ENCODE measurements at places on chromosomes 7 and 10.

DNA sequence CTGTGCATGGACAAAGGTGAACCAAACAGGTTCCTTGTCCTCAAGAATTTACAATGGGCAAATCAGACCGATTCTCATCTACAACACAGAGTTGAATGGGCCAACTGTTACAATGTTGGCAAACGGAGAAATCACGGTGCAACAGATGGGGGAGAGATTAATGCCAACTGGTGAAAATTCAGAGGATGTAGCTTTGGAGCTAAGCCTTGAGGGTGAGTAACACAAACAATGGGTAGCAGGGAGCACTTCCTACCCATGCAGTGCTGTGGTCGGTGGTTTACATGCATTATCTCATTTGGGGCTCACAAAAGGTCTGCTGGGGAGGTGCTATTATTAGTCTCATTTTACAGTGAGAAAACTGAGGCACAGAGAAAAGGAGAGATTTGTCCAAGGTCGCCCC lies 902 bp upstream of the NFE2L3 start:
- DNase-seq, result no peak

- no peak for DNase-seq
Measured at GRCh38 chr7:22435105-22435504, 64.9 kb downstream of the STEAP1B start.

- DNase-seq, result no peak
Measured at GRCh38 chr10:24974976-24975375, 22.6 kb upstream of the PRTFDC1 start.

GRCh38 chr10:33347211-33347610 lies 12.7 kb upstream of the NRP1 start:
- no peak for DNase-seq

DNA sequence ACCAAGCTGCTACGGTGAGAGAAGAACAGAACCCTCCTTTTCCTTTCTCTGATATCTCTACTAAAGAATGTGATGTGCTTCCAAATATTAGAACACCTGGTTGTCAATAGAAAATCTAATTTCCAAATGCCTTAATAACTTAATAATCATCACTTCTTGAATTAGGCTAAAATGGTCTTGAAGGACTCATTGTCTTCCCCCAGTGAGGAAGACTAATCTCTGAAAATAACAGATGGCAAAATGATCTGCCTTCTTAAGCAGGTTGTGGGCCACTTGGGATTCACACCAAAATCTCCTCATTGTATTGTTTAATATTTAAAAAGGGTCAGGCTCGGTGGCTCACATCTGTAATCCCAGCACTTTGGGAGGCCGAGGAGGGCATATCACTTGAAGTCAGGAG lies 805.9 kb upstream of the AUTS2 start:
- no peak for DNase-seq

GRCh38 chr7:84848219-84848973 lies 338.5 kb downstream of the SEMA3D start:
- no peak for DNase-seq

DNA sequence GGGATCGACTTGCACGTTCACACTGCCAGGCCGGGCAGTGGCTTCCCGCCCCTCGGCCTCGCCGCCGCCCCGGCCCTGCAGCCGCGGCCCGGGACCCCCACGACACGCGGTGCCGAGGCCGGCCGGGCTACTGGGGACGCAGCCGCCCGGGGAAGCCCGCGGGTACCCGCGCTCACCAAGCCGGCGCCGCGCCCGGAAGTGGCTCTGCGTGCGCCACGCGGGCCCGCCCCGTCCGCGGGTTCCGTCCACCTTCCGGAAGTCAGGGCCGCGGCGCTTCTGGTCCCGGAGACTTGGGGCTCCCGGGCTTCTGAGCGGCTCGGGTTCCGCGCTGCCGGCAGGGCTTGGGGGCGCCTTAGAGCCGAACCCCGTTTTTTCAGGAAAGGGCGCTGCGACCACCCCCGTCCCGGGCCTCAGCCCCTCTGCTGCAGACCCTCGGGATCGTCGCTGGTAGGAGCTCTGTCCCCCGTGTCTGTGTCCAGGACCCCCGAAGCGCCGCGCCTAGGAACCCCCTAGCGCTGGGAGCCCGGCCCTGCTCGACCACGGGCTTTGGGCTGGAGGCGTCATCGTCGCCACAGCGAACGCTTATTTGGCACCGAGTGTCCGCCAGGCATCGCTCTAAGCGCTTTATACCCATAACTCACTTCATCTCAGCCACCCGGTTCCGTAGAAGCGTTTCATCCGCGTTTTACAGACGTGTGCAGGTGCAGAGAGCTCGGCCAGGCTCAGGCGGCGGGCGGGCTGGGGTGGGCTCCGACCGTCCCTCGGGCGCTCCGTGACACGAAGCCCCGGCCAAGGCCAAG lies at the start of gene PSMG3:
TSS of gene PSMG3 (minus strand) at position 200 of the 800 bp plus-strand sequence. CDS start 693 bp downstream, outside the sequence.
- DNase-seq, result no peak

DNA sequence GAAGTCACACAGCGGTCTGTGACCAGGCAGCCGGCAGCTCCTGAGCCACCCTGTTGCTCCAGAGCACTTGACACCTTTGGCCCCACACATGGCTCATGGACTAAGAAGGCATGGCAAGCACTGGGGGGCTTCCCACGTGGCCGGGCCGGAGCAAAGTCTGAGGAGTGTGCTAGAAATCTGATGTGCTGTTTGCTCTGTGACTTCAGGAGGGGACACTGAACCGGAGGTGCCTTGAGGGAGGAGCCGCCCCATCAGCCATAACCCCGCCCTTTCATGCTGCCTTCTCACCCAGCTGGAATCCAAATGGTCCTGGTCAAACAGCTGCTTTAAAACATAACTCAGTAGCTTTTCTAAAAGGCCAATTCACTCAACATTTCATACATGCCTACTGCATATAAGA lies 33.5 kb downstream of the PROSER2 start:
- DNase-seq, result no peak

GRCh38 chr10:113519681-113520115 lies 33.2 kb upstream of the HABP2 start:
- DNase-seq, result no peak

DNA sequence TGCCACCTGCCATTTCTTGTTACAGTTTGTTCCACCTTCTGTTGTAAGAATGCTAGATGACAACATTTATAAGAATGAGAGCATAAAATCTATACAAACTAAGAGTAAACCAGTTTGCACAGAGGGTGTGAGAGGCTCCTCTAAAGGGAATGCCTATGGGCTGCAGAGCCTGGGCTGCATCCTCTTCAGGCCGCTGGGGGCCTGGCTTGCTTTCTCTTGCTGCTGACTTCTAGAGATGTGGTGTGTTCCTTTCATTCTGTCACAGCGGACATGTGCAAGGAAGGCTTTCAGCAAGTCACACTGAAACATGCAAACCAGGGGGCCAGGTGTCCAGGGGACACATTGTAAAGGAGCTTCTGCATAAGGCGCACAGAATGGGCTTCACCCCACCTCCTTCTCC lies 7.1 kb upstream of the ATP6V1F start:
- no peak for DNase-seq

DNA sequence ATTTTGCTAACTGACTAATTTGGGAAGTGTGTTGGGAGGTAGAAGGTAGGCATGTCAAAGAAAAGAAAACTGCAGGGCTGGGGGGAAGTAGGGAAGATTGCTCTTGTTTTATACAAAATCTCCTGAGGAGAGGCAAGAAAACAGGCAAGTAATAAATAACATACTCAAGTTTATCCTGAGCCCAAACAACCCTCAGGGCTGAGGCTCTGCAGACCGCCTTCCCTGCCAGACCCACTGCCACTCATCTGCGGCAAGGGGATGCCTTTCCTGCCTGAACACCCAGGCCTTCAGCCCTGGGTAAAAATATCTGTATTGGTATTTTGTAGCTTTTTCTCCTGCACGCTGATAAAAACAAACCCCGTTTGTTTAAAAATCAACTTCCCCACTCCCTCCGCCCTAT lies 399.8 kb upstream of the NFE2L3 start:
- no peak for DNase-seq

DNA sequence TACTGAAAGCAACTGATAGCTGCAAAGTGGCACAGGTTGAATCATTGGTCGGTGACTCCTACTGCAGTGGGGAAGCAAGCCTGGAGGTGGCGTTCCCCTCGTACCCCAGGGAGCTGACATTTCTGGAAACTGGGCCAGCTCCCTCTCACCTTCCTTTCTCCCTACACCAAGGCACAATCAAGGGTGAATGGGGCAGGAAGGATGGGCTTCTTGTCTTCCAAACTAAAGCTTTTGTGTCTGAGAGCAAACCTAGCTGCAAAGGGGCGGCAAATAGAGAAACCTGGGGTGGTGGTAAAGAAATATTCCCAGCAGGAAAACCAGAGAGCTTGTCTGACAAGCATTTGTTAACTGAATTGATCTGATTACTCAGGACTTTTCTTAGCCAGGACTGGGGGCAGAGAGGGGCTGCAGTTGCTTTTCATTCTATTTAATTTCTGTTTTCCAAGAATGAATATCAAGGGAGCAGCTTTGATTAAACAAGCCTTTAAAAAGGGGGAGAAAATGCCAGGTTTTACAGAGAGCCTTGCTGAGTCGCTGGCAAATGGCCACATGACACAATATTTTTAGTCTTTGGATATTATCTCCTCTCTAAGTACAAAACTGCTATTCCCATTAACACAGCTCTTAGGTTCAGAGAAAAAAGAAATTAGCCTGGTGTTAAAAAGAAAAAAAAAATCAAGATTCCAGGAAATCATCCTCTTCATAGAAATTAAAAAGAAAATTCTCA lies 27.8 kb downstream of the CDHR3 start:
- DNase-seq, result no peak

GRCh38 chr7:100372694-100373093 lies 593 bp upstream of the PILRA start:
- no peak for DNase-seq

DNA sequence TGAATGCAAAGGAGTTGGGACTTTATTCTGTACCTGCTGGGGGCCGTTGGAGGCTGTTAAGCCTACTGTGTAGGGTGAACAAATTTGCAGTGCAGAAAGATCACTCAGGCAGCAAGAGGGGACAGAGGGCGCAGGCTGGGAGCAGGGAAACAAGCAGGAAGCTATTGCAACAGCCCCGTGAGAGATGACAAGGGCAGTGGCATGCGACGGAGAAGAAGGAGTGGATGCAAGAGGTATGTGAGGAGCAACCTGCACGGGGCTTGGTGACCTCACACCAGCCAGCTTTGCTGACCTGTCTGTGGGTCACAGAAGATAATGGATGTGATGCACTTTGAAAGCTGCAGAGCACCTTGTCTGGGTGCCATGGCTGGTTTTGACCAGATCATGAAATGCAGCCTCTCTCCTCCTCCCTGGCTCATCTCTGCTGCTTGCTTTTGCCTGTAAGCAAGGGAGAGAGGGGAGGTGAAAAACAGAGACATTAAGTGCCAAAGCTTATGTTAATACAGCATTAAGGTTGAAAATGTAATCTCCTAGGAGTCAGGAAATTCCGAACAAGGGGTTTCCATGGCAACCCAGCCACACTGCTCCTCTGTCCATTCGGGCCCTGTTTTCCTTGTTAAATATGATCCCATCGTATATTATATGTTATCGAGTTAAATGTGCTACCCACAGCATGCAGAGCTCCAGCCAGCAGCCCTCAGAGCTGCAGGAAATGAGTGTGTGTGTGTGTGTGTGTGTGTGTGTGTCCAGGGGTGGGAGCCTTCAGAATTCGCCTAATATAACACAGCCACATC lies 314.3 kb upstream of the ZMIZ1 start:
- no peak for DNase-seq

- DNase-seq, result no peak
Measured at GRCh38 chr7:134900166-134900982, 85.9 kb upstream of the AGBL3 start.

DNA sequence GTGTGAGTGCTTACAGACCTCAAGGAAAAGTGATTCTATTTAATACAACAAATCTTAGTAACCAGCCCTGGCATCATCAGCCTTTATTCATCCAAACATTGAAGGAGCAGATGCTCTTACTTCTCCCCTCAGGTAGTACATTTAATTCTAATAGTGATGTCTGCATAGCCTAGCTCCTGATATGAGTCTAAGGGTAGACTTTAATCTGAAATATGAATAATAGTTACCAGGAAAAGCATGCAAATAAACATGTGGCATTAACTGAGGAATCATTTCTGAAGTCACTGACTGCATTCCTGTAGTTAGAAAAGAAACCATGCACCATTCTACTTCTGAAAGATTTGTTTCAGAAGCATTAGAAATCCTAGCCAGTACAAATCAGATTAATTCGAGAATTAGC lies 25.7 kb upstream of the LMBR1 start:
- DNase-seq, result no peak

DNA sequence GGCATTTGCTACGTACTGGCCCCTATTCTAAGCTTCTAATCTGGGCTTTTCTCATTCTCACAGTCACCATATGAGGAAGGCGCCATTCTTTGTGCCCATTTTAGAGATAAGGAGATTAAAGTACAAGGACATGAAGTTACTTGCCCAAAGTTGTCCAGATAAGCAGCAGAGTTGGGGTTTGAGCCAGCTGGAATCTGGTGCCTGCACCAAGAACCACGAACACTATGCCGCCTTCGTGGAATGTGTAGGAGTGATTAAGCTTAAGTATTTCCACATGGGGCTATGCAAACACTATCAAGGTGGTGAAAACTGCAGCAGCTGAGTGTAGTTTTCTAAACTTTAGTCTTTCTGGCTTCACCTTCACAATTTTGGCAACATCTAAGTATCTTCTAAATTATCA lies 342.7 kb upstream of the ETV1 start:
- DNase-seq, result no peak
